ENCODE measurements at places on chromosomes 6 and 20.

DNA sequence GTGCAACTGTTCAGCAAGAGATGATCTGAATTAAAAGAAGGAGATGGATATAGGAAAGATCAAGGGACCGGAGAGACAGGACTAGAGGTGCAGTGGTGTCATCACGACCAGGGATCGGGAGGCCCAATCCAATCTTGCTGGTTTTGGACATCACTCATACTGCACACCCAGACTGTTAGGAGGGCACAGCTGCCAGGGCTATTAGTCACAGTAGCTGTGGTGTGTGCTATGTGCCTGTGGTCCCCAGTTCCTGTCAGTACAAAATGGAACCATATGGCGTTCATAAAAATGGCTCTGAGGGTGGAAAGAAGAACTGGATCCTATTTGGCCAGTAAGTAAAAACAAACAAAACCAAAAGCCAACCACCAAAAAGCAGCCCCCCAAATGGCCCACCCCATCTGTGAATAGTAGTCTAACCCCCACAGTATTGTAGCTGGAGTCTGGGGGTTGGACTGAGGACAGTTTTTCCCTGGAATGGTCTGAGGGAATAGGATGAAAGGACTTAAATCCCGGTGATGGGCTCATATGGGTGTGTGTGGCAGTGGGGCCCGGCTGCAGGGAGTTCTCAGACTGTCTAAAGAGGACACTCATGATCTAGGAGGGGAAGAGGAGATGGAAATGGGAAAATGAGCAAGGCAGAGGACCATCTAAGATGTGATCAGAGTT is 9.3 kb upstream of the NNAT start:
- DNase-seq = no peak

- DNase-seq = no peak
These were observed 17.4 kb downstream of the PIGT start for GRCh38 chr20:45433316-45433715.

DNA sequence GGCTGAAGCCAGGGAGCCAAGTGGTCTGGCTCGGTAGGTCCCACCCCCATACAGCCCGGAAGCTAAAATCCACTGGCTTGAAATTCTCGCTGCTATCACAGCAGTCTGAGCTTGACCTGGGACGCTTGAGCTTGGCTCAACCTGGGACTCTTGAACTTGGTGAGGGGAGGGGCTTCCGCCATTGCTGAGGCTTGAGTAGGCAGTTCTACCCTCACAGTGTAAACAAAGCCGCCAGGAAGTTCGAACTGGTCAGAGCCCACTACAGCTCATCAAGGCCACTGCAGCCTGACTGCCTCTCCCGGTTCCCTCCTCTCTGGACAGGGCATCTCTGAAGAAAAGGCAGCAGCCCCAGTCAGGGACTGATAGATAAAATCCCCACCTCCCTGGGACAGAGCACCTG is 1337.7 kb downstream of the HACE1 start:
- DNase-seq = no peak

DNA sequence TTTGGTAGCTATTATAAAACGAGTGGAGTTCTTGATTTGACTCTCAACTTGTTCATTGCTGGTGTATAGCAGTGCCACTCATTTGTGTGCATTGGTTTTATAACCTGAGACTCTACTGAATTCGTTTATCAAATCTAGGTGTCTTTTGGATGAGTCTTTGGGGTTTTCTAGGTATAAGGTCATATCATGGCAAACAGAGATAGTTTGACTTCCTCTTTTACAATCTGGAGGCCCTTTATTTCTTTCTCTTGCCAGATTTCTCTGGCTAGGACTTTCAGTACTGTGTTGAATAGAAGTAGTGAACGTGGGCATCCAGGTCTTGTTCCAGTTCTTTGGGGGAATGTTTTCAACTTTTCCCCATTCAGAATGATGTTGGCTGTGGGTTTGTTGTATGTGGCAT is 38.8 kb downstream of the SUMO4 start:
- DNase-seq = no peak

DNA sequence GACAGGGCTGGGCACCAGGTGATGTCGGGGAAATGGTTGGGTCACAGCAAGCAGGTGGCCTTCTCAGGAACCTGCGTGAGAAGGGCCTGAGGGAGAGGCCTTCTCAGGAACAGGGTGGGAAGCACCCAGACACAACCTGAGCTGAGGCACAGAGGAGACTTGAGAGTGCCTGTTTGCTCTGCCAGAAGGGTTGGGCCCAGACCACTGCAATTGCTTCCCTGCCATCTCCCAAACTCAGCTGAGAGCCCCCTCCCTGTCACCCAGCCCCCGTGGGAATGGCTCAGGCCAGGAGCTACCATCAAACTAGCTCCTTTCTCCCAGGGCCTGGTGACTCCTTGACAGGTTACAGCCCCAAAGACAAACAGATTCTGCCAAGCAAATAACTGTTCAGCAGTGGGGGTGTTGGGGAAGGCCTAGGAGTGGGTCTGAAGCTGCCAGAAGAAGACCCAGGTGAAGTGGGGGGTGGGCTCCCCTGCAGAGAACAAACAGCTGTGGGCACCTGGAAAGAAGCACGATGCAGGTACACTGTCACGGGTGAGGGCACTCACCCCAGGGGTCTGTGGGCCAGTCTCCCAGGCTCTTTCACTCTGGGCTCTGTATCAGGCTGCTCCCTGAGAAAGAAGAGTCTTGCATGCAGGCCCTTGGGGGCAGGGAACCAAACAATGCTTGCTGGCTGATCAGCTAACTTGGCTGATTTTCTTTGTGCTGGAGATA is 30.4 kb upstream of the SPDEF start:
- no peak for DNase-seq

DNA sequence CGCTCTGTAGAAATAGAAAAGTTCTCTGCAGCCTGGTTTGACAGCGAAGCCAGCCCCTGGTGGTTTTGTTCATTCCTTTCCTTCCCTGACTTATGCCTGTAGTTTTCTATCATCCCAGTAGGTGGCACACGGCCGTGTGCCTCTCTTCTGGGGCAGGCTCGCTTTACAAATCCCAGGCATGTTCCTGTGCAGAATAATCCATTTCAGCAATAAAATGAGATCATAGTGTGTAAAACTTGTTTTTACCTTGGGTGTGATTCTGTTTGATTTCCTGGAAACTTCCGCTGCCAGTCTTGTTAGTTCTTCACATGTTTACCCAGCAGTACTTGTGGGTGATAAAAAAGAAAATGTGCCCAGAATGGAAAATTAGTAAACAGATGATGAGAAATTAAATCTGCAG is 7.4 kb upstream of the INSM1 start:
- peak; percentile 66 for DNase-seq

GRCh38 chr6:78854546-78854945 is 12.8 kb upstream of the IRAK1BP1 start:
- DNase-seq = no peak

- DNase-seq = no peak
These were observed 113.4 kb downstream of the PSMB1 start for GRCh38 chr6:170439366-170440361.

- DNase-seq = peak; percentile 7
These were observed 226.0 kb downstream of the TPBG start for GRCh38 chr6:82589509-82590206.

DNA sequence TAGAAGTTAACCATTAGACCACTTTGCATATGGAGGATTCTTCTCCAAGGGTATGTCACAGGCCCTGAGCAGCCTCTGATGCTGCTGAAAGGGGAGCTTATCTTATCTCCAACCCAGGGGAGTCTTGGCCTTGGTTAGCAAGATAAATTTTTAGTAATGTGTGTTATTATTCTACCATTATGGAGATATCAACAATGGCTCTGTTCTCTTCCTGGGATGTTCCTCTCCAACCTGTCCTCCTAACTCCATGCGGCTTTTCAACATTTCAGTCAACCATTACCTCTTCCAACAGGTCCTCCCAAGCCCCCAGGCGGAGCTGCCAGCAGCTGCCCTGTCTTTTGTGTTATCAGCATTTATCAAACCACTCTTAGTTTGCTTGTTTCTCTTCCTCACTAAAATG is 48.4 kb upstream of the FOXC1 start:
- DNase-seq = no peak

DNA sequence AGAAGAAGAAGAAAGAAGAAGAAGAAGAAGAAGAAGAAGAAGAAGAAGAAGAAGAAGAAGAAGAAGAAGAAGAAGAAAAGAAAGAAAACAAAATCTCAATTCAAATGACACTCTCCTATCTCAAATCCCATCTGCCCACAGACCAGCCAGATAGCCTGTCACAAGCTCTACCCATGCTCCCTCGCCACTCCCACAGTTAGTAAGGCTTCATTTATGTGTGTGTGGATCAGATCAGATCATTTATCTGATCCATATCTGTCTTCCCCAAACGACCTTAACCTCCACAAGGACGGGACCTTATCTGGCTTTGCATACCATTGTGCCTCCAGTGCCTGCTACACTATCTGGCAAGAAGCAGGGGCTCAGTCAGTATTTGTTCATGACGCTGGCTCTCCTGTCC is 81.9 kb upstream of the RREB1 start:
- no peak for DNase-seq

DNA sequence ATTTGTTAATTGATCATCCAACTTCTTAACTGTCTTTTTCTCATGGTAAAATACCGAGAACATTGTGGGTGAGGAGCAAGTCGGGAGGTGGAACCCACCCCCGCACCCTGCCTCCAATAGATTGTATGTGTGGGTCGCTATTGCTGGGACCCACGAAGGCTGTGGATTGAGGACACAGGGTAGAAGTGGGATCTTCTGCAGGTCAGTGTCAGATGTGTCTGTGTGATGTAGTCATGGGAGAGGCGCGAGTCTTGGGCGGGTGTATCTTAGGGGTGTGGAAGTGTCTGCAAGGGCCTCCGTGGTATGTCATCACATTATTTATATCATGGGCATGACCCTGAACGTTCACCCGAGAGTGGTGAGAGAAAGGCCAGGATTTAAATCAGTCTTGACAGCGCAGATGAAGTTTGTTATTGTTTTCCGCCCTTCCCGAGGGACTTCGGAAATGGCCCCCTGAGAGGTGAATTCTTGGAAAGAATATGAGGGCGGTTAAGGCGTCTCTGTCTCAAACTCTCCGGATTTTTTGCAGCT is 472 bp upstream of the PAQR8 start:
- no peak for DNase-seq

GRCh38 chr6:112939563-112939962 is 592.4 kb downstream of the RFPL4B start:
- DNase-seq = peak; percentile 54

- no peak for DNase-seq
These were observed 591 bp downstream of the IDH3B start for GRCh38 chr20:2663364-2663886.

DNA sequence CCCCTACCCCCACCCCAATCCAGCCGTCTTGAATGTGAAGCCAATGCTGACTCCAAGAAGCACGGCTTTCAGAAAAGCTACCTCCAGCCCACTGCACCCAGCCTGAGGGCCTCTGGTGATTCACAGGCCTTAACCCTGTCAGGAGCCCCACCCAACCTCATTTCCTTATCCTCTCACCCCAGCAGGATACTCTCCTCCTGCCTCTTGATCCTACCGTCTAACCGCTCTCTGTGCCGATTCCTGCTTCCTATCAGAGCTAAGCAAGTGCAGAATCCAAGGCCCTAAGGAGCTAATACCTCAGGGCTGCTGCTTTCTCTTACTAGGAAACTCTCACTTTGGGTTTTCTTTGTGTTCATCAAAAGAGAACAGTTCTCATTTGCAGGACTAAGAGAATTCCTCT is 47.2 kb downstream of the TRERF1 start:
- no peak for DNase-seq

DNA sequence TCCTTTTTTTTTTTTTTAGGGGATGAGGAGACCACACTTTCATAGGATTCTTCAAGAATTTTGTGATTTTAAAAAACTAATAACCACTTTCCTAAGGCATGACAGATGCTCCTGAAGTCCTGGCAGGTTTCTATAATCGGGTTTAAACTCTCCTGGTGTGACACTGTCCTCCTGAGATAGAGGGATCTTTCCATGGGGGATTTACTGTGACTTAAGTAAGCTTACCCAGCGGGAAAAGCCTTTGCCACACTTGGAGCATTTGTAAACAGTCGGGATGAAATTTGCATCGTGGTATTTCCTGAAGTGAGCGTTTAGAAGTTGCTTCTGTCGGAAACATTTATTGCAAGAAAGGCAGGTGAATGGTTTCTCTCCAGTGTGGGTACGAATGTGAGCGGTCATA is 16.6 kb downstream of the CTCFL start:
- DNase-seq = no peak

Data from BE2C (cell line).